Activated CD8-positive, alpha-beta memory T cell treated with anti-CD3 and anti-CD28 coated beads, Interleukin-2, amount 50 U/mL, for 48 hours (primary cell): ENCODE measurements at places on chromosomes 7 and 10.

DNA sequence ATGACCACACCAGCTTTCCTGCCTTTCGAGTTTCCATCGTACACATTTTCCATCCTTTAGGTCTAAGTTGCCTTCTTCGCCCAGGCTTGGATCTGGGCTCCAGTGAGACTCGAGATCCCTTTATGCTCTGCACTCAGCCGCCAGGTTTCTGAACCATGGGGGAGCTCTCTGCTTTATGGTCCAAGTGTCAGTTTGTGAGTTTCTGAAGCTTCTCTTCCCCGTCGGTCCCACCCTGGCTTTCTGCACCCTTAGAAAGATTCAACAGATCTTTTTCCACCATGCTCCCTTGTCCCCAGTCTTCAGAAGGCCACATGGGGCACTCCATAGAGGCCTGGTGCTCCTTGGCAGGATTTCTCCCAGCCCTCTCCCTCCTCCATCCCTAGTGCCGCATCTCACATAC, 402.0 kb downstream of the PTPRN2 start:
- DNase-seq, result no peak

GRCh38 chr10:734481-734880, 45.0 kb upstream of the DIP2C start:
- no peak for DNase-seq

DNA sequence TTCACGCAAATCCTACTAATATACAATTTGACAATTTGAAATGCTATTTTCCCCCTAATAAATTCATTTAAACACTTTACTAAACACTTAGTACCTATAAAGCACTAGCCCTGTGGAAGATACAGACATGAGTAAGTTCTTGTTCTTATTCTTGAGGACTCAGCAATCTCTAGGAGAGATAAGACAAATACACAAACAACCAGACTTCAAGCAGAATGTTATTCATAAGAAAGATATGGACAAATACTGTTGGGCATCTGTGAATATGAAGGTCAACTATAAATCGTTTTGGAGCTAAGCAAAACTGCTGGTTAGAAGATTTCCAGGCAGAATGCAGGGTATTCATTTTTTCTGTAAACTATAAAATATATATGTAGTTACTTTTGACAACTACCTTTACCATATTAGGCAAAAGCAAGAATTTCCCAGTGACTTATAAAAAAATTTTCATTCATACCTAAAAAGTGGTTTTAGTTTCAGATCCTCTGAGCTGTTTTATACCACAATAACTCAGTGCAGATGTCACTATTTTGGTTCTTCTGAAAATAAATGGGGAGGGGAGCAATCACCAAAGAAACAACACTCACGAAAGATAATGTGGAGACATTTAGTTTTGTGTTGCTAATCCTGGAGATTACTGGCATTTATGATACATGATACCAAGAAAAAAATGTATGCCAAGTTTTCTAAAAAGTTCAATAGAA, 3.8 kb downstream of the VPS41 start:
- DNase-seq, result no peak

DNA sequence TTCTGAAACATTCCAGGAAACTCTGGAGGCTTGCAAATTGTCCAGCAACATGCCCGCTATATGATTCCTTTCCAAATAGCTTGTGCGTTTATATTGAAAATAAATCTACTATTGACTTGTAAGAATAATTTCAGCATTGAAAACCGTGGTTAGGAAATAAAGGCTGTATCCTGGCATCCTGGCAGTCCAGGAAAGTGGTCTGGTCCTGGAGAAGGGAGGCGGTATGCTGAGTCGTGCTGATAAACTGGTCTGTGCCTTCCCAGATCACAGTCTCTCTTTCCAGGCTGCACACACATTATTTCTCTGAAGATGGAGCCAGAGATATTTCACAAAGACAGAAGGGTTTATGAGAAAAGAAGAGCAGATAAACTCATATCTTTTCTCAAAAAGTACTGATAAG, 350.1 kb upstream of the COBL start:
- no peak for DNase-seq

DNA sequence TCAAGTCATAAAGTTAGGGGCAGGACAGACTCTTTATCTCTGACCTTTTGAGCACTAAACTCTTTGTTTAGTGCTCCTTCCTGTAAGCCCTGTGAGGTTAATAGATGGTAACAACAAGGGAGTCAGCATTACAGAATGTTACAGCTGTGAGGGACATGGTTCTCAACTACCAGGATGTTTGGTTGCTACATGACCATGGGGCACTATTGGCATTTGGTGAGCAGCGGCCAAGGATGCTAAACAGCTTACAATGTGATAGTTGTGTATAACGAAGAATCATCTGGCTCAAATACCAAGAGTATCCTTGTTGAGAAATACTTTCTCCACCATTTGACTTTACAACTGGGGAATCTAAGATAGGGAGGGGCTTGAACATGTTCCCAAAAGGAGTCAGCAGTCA, 35.4 kb upstream of the HPS1 start:
- DNase-seq, result no peak

DNA sequence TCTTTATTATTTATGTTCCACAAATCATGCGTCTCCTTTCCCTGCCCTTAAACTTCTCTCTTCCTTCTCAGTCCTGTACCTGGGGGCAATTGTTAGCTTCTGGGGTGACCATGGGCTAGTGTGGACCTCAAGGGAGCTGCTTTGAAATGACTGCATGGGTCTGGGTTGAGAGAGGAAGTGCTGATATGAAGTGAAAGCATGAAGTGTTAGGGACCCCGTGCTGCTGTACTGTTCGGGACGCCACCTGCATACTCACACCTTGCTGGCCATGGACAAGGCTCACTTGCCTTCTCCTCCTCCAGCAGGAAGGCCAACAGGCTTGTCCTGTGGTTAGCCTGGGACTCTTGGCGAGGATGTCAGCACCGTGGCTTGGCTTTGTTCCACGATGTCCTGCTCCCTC, 56.7 kb downstream of the MTPN start:
- no peak for DNase-seq

DNA sequence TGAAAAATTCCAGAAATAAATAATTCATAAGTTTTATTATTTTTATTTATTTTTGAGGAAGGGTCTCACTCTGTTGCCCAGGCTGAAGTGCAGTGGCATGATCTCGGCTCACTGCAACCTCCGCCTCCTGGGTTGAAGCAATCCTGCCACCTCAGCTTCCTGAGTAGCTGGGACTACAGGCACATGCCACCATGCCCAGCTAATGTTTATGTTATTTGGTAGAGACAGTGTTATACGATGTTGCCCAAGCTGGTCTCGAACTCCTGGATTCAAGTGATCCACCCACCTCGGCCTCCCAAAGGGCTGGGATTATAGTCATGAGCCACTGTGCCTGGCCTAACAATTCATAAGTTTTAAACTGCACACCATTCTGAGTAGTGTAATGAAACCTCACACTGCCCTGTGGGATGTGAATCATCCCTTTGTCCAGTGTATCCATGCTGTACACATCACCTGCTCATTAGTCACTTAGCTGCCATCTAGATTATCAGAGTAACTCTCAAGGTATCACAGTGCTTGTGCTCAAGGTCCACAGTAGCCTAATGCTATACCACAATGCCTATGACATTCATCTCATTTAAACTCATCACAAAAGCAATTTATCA, 17.9 kb downstream of the RTKN2 start:
- DNase-seq, result no peak

- no peak for DNase-seq
Measured at GRCh38 chr10:60896033-60896432, 48.0 kb downstream of the RHOBTB1 start.

- DNase-seq, result no peak
Measured at GRCh38 chr10:124724279-124725027, 19.7 kb downstream of the FAM53B start.

DNA sequence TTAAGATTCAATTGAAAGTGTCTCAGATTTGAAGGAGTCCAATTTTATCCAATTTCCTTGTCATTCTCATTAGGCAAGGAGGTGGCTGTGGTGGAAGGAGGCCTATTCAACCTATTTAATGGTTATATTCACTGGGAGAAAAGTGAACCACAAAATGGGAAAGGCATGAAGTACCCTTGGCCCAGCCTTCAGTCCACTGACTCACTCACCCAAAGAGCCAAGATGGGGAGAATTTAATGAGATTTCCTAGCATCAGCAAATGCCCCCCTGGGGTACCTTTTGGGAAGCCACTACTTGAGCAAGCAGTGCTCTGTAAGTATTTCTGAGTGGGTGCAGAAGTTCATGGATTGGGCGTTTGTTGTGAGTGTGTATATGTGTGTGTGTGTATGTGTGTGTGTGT, 144.1 kb downstream of the NRP1 start:
- DNase-seq, result no peak
